ENCODE measurements at places on chromosomes 2 and 18. TPM values are rescaled to one million over a fixed set of nuclear protein-coding genes. Genes with fewer than 3 reads are reported as not detected.

DNA sequence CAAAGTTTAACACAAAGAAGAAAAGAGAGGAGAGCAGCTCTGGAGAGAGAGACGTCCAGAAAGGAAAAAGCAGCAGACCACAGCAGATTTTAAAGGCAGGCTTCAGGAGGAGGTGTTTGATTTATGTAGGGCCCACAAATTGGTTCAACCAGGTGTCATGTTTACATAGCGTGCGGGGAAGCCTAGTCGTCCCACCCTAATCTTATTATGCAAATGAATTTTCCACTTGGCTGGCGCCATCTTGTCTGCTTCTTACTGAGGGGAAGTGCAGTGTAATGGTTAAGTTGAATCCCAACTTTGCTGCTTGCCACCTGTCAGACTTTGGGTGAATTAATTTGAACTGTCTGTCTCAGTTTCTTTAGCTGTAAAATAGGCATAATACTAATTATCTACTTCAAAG lies 282.4 kb upstream of the CYRIA start:
- no peaks in the 10 kb centered on the region for H3K4me1 ChIP-seq
- H3K36me3 ChIP-seq, result no peaks in the 10 kb centered on the region
- H3K4me3 ChIP-seq, result no peak overlapping the region
- no peak for DNase-seq

GRCh38 chr2:74421221-74421870 lies at the start of the genes C2orf81 and WDR54:
Gene C2orf81 (minus strand): TSS chr2:74421619. CDS start chr2:74421560, 59 bp downstream.
Gene WDR54 (plus strand): TSS chr2:74421730. CDS start chr2:74422154, 424 bp downstream.
- peaks cover 20% of the 10 kb centered on the region for H3K4me1 ChIP-seq
- peak within 1 kb of the TSS; percentile 82 for H3K27ac ChIP-seq
- peak; percentile 94 for DNase-seq
- no peaks in the 10 kb centered on the region for H3K27me3 ChIP-seq
- peaks cover 14% of the 10 kb centered on the region for H3K36me3 ChIP-seq

DNA sequence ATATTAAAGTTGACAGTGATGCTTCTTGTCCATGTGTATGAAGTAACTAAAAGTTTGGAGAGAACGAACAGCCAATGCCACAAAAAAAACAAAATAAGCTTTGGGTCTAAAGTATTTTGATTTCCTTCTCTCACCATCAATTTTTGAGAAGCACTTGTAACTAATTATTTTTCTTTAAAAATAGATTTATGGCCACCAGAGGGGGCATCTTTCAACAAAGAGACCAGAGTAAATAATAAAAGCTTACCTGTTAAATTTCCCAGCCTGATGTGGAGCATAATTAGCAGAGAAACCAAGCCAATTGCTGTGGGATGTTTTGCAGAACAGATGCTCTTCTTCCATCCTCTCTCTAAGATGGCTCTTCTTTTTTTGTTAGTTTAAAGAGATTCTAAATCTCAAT lies 29.0 kb downstream of the LINC00305 start:
- no peak overlapping the region for H3K4me3 ChIP-seq
- no peaks in the 10 kb centered on the region for H3K36me3 ChIP-seq
- no peaks in the 10 kb centered on the region for H3K4me1 ChIP-seq
- DNase-seq, result no peak
- no peak overlapping the region for H3K27ac ChIP-seq

DNA sequence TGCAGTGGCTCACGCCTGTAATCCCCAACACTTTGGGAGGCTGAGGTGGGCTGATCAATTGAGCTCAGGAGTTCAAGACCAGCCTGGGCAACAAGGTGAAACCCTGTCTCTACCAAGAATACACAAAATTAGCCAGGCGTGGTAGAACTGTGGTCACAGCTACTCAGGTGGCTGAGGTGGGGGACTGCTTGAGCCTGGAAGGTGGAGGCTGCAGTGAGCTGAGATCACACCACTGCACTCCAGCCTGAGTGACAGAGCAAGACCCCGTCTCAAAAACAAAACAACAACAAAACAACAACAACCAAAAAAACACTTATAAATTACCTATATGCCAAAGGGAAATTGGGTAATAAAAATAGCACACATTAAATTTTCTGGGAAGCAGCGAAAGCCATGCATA lies 141.6 kb downstream of the HDAC4 start:
- no peak overlapping the region for H3K4me3 ChIP-seq
- H3K36me3 ChIP-seq, result no peaks in the 10 kb centered on the region
- H3K27me3 ChIP-seq, result no peaks in the 10 kb centered on the region
- H3K4me1 ChIP-seq, result peaks cover 48% of the 10 kb centered on the region

DNA sequence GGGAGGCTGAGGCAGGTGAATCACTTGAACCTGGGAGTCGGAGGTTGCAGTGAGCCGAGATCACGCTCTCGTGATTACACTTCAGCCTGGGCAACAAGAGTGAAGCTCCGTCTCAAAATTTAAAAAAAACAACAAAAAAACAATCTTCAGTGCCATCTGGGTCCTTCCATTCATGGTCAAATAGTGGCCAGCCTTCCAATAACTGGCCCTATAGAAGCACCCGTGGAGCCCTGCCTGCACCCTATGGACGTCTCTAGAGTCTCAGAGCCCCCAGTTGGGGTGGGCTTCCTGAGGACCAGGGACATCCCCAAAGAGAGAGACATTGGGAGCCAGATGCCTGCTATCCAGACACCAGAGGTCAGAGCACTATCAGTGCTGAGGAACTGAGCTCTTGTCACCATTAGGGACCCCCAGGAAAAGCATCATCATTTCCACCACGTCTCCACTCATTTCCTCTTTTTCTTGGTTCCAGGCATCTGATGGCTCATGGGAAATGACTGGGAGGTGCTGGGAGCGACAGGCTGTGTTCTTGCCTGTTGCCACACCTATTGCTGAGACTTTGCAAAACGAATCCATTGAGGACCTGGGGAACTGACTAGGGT lies 9.4 kb downstream of the NEU2 start:
- H3K4me3 ChIP-seq, result no peak overlapping the region
- no peak overlapping the region for H3K27ac ChIP-seq
- peaks cover 36% of the 10 kb centered on the region for H3K27me3 ChIP-seq

DNA sequence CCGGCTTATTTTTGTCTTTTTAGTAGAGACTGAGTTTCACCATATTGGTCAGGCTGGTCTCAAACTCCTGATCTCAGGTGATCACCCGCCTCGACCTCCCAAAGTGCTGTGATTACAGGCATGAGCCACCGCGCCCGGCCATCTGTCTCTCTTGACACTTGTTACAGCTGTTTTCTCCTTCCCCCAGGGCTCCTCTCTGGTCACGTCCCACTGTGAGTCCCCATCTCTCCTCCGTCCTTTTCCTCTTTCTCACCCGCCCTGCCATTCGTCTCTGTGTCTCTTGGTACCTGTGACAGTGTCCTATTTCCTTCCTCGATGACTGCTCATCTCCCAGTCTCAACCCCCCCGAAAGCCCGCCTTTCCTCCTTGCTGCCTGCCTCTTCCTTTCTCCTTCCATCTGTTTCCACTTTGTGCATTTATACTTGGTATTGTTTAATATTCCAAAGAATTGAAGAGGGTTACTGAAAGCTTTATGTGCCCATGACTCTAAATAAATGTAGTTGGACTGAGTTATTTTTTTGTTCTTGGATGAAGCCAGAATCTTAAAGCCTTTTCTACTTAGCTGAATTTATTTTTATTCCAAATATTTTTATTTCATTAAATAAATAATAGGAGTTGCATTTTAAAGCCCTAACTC lies 241.5 kb downstream of the SH3RF3 start:
- no peaks in the 10 kb centered on the region for H3K27me3 ChIP-seq
- peaks cover 4% of the 10 kb centered on the region for H3K36me3 ChIP-seq
- H3K4me1 ChIP-seq, result peaks cover 8% of the 10 kb centered on the region
- H3K4me3 ChIP-seq, result no peak overlapping the region

- H3K36me3 ChIP-seq, result peaks cover 96% of the 10 kb centered on the region
- H3K4me3 ChIP-seq, result no peak overlapping the region
- no peak overlapping the region for H3K27ac ChIP-seq
- H3K4me1 ChIP-seq, result no peaks in the 10 kb centered on the region
- no peak for DNase-seq
These were observed 214.1 kb downstream of the TWIST2 start for GRCh38 chr2:239061824-239062570.

DNA sequence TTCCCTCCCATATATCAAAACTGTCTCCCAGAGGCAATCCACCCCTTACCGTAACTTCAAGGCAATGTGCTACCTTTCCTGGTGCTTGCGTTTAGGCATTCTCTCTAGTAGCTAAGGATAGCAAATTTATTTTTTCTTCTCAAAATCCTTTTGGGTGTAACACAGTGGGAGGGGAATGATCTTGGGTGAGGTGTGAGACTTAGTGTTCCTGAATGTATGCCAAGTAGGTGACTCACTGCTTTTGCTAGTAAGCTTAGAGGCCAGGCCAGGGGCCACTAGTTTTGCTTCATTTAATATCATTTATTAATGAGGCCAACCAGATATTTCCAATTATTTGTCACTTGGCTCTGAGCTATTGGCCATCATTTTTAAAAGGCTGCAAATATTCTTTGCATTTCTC lies 135.5 kb downstream of the NAPG start:
- peaks cover 22% of the 10 kb centered on the region for H3K4me1 ChIP-seq
- H3K4me3 ChIP-seq, result no peak overlapping the region
- H3K27ac ChIP-seq, result peak overlapping the region; percentile 62
- no peaks in the 10 kb centered on the region for H3K36me3 ChIP-seq

- H3K36me3 ChIP-seq, result no peaks in the 10 kb centered on the region
- peaks cover 47% of the 10 kb centered on the region for H3K4me1 ChIP-seq
These were observed 577 bp upstream of the TANC1 start for GRCh38 chr2:158967731-158968395.

GRCh38 chr2:38381381-38382143 lies 4.5 kb upstream of the ATL2 start:
- H3K27me3 ChIP-seq, result no peaks in the 10 kb centered on the region
- DNase-seq, result no peak
- no peak overlapping the region for H3K27ac ChIP-seq
- H3K36me3 ChIP-seq, result no peaks in the 10 kb centered on the region
- peaks cover 34% of the 10 kb centered on the region for H3K4me1 ChIP-seq
- no peak overlapping the region for H3K4me3 ChIP-seq

GRCh38 chr18:61635901-61636528 lies 256.8 kb downstream of the RNF152 start:
- H3K4me1 ChIP-seq, result peaks cover 5% of the 10 kb centered on the region
- no peak overlapping the region for H3K4me3 ChIP-seq
- DNase-seq, result no peak

GRCh38 chr2:11681722-11682589 lies 12.0 kb upstream of the NTSR2 start:
- H3K4me1 ChIP-seq, result no peaks in the 10 kb centered on the region
- no peaks in the 10 kb centered on the region for H3K36me3 ChIP-seq
- no peaks in the 10 kb centered on the region for H3K27me3 ChIP-seq
- H3K27ac ChIP-seq, result no peak overlapping the region
- DNase-seq, result no peak
- no peak overlapping the region for H3K4me3 ChIP-seq

DNA sequence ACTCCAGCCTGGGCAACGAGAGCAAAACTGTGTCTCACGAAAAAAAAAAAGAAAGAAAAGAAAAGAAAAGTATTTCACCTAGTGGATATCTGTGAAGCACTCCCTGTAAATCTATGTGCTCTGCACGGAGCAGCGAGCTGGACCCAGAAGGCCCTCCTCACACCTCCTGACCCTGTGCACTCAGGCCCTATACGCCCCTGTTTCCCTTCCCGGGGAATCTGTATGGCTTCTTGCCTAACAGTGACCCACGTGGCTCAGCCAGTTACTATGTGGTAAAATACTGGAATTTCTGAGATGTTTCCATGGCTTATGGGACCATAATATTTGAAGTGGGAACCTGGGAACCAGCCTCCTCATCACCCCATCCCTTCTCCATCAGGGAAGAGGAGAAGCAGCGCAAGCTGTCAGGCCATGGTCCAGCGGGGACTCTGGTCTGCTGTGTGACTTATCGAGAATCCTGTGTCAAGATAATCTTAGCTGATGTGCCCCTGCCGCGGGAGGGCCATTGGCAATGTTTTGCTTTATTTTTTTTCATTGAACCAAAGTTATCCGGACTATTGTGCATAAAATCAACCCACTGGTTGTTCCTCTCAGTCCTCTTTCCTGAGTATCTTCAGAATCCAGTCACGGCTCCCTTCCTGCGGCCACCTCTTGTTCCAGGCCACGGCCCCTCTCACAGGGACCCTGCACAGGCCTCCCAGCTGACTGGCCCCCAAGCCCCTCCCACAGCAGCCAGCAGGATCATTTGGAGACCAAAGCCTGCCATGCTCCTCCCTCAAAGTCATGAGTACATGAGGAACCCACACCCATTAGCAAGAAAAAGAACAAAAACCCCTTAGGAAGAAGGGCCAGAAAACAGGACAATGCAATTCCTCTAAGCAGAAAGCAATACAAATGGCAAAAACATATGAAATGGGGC lies 30.6 kb downstream of the SDC1 start:
- no peak overlapping the region for H3K27ac ChIP-seq
- H3K27me3 ChIP-seq, result no peaks in the 10 kb centered on the region
- no peak overlapping the region for H3K4me3 ChIP-seq
- no peak for DNase-seq

- H3K36me3 ChIP-seq, result no peaks in the 10 kb centered on the region
- no peak overlapping the region for H3K27ac ChIP-seq
- H3K4me3 ChIP-seq, result no peak overlapping the region
- no peaks in the 10 kb centered on the region for H3K4me1 ChIP-seq
- DNase-seq, result no peak
These were observed 83.7 kb upstream of the VRK2 start for GRCh38 chr2:57962861-57963260.

GRCh38 chr2:86417961-86418360 lies 23.2 kb upstream of the KDM3A start:
- no peaks in the 10 kb centered on the region for H3K4me1 ChIP-seq
- no peak overlapping the region for H3K27ac ChIP-seq
- H3K4me3 ChIP-seq, result no peak overlapping the region
- H3K27me3 ChIP-seq, result no peaks in the 10 kb centered on the region

DNA sequence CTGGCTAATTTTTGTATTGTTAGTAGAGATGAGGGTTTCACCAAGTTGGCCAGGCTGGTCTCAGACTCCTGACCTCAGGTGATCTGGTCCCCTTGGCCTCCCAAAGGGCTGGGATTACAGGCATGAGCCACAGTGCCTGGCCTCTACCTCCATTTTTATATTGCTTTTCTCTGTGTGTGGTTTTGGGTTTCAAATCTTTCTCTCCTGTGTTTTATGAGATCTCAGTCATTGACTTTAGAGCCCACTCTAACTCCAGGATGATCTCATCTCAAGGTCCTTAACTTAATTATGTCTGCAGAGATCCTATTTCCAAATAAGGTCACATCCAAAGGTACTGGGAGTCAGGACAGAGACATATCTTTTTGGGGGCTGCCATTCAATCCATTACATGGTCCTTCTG lies 24.7 kb downstream of the ARL4C start:
- no peaks in the 10 kb centered on the region for H3K36me3 ChIP-seq
- H3K27me3 ChIP-seq, result no peaks in the 10 kb centered on the region
- no peaks in the 10 kb centered on the region for H3K4me1 ChIP-seq
- H3K4me3 ChIP-seq, result no peak overlapping the region

Gene DCDC2C
- not detected for total RNA-seq

Gene STK11IP
- total RNA-seq, result 15.4 TPM

Gene SERPINB12
- not detected for total RNA-seq

Gene CHRNG
- total RNA-seq, result not detected

Gene PRSS56
- not detected for total RNA-seq

Gene IL1A
- total RNA-seq, result not detected

Gene HRH4
- total RNA-seq, result 0.50 TPM

Gene PLGLB2
- 0.98 TPM for total RNA-seq

Gene IL37
- not detected for total RNA-seq

Gene KRTCAP3
- total RNA-seq, result not detected

Gene DNER
- 5.3 TPM for total RNA-seq

Gene TSGA10
- total RNA-seq, result 1.1 TPM
